Skin of body (tissue), 3 donors: ENCODE measurements at places on chromosomes 11 and 22.

GRCh38 chr11:12867531-12867930 lies 141.6 kb upstream of the RASSF10 start:
- DNase-seq = no peak

DNA sequence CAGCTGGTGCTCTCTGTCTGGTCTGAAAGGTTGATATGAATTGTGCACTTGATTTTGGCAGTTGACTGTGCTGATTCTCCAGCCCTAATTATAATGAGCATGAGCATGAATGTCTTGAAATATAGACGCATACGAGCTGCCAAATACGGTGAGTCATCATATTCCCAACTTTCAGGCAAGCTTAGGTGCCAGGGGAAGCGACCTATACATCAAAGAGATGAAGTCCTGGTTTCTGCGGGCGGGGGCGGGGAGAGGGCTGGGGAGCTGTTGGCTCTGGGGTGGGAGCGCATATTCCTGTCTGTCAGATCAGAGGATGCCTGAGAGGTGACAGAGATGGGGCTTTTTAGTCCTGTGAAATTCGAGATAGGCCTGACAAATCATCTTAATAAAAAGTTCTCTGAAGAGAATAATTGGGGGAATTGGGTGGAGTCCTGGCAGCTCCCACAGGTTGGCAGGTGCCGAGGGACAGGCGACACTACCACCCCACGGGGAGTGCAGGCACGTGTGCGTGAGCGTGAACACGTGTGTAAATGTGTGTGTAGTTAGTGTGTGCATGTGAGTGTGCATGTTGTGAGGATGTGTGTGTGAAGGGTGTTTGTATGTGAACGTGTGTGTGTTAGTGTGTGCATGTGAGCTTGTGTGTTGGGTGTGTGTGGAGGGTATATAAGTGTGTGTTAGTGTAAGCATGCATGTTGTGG lies 865.3 kb downstream of the TBC1D22A start:
- DNase-seq = no peak

DNA sequence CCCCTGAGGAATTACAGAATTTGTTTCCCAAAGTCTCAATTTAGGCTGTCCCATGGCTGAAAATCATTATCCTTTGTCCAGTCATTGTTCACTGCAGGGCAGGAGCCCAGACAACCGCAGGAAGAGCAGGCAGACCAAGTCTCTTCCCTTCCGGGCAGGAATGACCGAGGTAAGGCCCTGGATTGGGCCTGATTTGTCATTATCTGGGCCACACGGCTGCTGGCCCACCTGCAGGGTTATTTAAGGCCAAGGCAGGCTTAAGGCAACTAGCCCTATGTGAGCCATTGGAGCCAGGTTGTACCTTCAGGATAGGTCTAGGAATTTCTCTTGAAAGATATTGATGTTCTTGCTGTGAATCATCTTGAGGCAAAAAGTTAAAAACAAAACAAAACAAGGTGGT lies 9.7 kb upstream of the IL10RA start:
- DNase-seq = no peak

DNA sequence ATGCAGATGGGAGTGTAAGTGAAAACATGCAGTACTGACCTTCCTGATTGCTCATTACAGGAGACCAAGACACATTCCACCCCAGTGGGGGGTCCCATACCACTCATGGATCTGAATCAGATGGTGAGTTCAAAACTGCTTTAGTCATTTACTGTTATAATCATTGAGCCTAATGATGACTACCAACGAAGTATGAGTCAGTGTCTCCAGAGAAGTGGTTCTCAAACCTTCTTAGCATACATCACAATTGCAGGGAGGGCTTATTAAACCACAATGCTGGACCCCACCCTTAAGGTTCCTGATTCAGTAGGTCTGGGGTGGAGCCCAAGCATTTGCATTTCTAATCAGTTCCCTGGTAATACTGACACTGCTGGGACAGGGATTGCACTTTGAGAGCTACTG lies 75.8 kb downstream of the CD44 start:
- no peak for DNase-seq

DNA sequence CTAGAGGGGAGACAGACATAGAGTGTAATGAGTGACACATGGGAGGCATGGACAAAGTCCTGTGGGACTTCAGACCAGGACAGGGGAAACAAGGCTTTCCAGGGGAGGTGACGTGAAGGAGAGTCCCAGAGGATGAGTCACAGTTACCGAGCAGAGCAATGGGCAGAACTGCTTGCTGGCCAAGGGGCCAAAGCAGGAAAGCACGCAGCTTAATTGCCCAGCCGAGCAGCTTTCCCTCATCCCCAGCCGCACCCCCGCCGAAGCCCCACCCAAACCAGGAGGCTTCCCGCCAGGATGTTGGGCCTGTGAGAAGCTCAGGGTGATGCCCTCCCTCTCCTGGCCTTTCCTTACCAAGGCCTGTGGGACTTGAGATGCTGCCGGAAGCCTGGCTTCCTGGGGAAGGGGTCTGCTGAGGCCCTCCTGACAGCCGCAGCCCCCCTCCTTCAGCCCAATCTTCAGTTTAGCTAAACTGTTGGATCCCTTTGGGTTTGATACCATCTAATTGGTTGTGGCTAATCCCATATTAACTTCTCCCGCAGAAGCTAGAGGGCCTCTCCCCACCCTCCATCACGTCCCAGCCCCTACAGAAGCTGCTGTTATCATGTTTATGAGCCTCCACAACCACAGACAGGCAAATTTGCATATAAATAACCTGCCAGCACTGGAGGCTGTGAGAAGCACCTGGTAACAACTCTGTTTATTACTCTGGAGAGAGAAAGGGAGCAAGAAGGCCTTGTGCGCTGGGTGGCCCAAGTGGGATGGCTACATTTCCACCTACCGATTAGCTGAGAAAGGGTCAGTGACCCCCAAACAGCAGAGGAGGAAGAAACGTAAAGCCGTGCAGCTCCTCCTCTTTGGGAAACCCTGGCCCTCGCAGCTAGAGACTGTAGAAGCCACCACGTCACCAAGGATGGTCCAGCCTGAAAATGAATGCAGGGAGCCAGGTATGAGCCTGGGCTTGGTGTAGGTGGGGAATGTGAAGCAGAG lies 80.0 kb downstream of the TRIM29 start:
- DNase-seq = no peak

DNA sequence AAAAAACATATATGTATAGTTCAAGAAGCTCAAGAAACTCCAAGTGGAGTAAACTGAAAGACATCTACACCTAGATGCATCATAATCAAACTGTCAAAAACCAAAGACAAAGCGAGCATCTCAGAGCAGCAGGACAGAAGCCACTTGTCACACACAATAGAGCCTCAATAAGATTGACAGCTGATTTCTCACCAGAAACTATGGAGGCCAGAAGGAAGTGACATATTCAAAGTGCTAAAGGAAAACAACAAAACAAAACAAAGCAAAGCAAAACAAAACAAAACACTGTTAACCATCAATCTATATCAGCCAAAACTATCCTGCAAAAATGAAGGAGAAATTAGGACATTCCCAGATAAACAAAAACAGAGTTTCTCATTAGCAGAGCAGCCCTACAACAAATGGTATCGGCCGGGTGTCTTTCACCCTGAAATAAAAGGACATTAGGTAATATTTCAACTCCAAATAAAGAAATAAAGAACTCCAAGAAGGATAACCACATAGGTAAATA lies 65.8 kb upstream of the SEPTIN5 start:
- no peak for DNase-seq

- DNase-seq = no peak
Measured at GRCh38 chr22:38737302-38738060, 18.3 kb downstream of the SUN2 start.

- DNase-seq = no peak
Measured at GRCh38 chr11:13782390-13783075, 114.1 kb downstream of the FAR1 start.

DNA sequence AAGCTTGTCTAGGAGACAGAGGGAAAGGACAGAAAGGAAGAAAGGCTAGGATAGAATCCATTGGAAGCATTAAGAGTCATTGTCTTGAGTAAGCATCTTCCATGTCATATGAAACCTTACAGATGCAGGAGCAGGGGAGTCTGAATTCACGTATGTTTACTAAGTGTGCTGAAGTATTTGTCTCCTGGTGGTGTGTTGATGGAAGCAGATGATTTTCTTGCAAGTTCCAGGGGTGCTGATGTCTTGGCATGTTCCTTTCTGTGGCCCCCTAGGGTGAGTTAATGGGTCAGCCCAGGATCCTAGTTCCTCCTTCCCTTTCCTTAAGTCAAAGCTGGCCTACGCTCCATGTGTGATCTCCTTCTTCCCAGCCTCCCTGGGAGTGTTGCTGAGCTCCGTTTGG lies 110.2 kb downstream of the TEAD1 start:
- DNase-seq = no peak

GRCh38 chr11:45928535-45929215 lies 6.2 kb downstream of the LARGE2 start:
- no peak for DNase-seq

DNA sequence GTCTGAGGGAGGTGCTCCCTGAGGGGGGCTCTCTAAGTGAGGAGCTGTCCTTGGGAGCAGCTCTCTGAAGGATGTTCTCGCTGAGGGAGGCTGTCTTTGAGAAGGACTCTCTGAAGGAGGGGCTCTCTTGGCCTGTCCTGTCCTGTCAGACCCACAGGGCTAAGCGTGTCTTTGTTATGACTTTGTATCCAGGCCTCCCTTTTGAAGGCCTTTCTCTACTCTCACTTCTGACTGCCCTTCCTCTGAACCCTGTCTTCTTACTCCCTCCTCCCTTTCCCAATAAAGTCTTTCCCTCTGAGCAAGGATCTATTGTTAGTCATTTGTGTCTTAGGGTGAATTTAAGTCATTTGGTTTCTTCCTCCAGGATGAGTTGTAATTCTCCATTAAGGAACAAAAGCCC lies 330.1 kb upstream of the PLET1 start:
- no peak for DNase-seq

DNA sequence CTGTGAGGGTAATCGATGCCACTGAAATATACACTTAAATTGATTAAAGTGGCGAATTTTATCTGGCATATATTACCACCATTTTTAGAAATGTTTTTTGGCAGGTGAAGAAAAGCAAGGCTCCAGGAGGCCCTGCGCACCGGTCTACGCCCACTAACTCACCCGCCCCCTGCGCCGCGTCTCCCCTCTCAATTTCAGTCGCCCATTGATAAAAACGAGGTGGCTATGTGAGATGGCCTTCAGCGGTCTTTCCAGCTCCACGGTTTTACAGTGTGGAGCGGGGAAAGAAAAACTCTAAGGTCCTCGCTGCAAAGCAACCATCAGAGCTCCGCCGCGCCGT lies 602 bp upstream of the AQP11 start:
- DNase-seq = no peak

GRCh38 chr11:72626414-72626936 lies 47.7 kb downstream of the PDE2A start:
- DNase-seq = no peak

DNA sequence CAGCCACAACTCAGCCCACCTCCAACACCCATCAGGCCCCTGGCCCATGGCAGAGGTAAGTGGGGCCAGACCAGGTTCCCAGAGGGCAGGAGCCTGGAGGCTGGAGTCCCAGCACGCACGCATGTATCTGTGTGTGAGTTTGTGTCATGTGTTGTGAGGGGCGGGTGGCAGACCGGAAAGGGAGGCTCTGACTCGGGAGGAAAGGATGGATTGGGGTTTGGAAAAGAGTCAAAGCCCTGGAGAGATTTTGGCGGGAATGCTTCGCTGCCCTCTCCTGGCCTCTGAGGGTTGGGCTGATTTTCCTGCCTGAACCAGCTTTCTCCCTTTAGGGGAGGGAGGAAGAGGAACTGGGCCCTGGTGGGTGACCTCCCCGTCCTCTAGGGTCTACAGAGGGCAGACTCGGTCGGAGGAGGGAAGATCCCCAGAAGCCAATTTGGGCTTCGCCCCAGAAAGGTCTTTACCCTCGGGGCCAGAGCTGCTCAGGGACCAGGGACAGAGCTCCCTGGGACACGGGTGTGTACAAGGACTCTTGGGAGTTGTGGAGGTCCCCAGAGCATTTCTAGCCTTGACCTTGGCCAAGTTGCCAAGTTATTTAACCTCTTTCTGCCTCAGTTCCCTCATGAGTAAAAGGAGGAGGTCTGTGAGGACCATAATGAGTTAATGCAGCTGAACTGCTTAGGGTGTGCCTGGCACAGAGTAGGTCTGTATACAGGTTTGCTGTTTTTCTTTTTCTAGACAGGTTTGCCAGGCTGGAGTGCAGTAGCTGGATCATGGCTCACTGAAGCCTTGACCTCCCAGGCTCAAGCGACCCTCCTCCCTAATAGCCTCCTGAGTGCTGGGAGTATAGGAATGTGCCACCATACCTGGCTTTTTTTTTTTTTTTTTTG lies 6.9 kb downstream of the C11orf68 start:
- DNase-seq = peak; percentile 56

- no peak for DNase-seq
Measured at GRCh38 chr22:29936186-29936585, 53.2 kb downstream of the MTMR3 start.

GRCh38 chr11:27159335-27159679 lies 118.7 kb downstream of the BBOX1 start:
- DNase-seq = no peak

GRCh38 chr11:131677828-131678470 lies 307.5 kb downstream of the NTM start:
- DNase-seq = no peak

DNA sequence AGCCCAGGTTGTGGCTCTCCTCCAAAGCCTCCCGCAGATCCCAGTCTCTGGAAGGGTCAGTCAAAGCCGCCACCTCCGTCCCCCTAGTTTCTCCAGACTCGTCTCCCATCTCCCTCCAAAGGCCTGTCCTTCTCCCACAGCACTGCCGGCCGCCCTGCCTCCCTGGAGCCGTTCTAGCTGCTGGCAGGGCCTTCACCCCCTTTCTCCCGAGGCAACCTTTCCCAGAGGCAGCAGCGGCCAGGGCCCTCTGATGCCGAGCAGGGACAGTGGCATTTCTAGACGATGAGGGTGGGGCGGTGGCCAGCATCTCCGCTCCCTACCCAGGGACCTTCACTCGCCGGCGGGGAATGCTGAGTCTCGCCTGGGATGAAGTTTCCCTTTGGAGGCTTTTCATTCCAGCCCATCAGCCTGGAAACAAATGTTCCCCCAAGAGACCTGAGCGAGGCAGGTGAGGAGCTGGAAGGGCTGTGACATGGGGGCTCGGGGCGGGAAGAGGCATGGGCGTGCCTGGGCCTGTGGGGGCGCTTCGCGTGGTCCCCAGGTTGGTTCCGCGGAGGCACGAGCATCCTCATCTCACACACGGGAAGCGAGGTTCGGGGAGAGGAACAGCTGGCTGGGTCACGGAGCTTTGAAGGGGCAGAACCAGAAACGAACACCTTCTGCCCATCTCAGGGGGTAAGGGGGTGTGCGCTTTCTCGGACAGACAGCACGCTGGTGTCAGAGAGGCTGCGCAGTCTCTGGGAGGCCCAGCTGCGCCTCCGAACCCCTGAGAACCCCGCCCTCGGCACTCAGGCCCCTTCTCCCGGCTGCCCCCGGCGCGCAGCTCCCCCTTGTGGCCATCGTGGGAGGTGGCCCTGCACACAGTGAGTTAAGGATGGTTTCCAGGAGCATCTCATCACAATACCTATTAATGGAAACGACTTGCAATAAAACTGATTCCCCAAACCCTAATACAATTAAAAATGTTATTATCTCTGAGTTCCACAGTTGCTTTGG lies 18.1 kb upstream of the KLHL35 start:
- no peak for DNase-seq

DNA sequence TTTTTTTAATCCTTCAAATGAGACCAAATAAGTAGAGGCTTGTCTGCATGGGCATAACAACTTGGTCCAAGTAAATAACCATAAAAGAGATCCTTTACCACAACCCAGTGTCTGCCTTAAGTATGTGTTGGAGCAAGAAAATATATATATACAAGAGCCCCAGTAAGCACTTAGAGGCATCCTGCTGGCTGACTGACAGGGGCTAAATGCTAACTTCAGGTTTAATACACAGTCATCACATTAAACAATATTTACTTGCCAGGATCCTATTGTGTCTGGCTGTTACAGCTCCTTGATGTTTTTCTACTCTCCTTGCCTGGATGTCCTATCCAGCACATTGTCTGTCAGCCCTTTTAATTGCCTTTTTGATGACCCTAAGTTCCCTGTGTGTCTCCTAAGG lies 37.5 kb upstream of the MMP20 start:
- no peak for DNase-seq
